ENCODE measurements at places on chromosomes 12 and 14.
A peak's percentile ranks its signal among the peaks of the same experiment; 100 is the strongest.

DNA sequence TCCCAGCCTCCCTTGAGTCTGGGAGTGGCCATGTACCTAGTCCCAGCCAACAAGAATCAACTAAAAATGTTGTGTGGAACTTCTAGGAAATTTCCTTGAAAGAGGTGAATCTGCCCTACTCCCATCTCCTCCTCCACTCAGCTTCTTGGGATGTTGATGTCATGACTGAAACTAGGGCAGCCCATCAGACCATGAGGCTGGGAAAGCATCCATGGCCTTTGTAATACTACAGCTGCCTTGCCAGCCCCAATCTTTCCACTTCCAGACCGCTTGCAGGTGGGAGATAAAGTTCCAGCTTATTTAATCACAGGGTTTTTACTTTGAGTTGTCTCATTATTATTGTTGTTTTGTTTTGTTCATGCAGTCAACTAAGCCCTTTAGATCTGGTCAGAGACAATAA, 170.3 kb upstream of the LMNTD1 start:
- no peak for DNase-seq

GRCh38 chr14:58637040-58637390, 747 bp upstream of the DACT1 start:
- DNase-seq = peak; percentile 87

DNA sequence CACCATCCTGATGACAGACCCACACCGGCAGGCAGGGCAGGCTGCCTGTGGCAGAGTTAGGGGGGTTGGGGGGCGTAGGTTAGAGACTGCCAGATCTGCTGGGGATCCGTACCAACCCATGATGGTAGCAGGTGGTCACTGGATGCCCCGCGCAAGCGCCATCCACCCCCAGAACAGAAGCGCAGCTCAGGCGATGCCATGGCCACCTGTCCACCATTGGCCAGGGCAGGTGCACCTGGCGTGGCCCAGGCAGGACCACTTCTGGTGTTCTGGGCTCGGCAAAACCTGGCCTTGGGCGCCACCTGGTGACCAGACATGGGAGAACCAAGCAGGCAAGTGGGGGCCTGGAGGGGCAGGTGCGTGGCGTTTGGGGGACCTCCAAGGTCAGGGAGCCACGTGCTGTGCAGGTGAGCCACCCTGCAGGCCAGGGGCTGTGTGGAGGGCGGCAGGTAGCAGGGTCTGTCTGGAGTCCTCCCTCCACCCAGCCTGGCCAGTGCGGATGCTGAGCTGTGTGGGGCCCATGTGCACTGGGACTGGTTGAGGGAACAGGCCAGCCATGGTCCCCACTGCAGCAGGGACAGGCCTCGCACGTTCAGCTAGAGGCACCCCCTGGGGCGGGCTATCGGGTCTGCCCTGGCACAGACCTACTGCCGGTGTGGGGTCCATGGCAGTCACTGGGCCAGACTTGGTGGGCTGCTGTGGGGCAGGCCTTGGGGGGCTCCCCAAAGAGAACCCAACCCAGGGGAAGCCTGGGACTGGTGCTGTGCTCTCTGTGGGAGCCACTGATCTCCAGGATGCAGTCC, 15.6 kb downstream of the BAG5 start:
- no peak for DNase-seq

GRCh38 chr14:37668646-37669045, 73.2 kb downstream of the TTC6 start:
- peak; percentile 16 for DNase-seq

DNA sequence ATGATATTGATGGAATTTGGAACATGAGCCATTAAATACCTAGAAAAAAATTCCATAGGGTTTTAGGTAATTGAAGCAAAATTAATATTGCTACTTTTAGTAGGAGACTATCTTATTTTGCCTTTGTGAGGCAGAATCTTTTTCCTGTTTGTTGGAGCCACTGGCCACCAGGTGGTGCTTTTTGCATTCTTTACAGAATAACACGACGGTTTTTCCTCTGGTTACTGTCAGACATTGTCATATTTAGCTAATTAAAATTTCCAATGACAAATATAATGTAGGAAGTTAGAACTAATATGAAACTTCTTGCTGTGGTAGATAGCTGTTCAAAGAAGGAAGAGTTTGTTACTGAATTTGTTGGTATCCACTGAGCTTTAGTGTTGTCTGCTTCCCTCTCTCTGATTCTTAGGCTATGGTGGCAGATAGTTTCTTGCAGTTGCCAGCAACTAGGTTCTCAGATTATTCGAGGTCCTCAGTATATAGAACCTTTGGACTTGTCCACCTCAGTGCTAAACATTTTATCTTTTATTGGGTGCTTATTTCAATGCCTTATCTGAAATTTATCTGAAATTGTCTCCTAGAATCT, 25.7 kb downstream of the RAB21 start:
- DNase-seq = no peak

GRCh38 chr12:14578646-14579045, 11.0 kb upstream of the PLBD1 start:
- DNase-seq = no peak

GRCh38 chr12:39441963-39442830, 723 bp downstream of the KIF21A start:
- no peak for DNase-seq

DNA sequence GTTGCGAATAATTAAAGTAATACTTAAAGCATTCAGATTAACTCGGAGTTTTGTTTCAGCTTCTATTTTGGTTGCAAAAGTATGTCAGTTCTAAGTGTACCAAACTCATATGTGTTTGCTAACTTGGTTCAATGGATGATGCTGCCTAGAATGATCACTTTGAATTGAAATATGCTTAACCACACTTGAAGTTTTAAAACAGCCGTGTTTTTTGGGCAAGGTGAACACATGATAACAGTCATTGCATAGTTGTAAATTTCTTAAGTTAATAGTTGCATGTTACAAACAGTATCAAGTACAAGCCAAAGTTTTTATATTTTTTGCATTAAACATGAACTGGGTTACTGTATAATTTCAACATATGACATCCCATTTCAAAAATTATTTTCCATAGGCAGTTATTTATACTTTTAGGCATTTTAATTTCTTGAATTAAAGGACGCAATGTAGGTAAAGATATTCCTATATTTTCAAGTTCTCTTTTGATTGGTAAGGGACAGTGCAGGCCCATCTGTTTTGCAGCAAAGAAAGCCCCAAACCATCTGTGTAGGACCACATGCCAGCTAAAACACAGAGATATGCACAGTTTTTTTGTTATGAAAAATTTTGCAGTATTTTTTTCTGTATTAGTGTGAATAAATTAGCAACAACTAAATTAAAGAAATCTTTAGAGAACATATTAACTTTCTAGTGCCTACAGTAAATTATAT, 575.5 kb downstream of the PRKD1 start:
- DNase-seq = no peak

DNA sequence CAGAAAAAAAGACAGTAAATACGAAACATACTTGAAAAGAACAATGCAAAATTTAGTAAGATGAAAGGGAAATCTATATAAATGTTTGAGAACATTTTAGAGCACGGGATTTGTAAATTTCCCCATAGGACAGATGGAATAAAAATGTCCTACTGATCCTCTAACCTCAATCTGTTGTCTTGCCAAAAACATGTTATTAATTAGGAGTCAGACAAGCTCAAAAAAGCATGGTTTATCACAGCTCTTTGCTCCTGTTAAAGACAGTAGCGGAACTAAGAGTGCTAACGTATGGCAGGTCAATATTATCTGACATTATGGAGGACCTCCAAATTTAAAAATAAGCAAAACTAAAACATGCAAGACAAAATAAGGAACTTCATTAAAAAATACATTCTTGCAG, 12.9 kb downstream of the GMFB start:
- no peak for DNase-seq

DNA sequence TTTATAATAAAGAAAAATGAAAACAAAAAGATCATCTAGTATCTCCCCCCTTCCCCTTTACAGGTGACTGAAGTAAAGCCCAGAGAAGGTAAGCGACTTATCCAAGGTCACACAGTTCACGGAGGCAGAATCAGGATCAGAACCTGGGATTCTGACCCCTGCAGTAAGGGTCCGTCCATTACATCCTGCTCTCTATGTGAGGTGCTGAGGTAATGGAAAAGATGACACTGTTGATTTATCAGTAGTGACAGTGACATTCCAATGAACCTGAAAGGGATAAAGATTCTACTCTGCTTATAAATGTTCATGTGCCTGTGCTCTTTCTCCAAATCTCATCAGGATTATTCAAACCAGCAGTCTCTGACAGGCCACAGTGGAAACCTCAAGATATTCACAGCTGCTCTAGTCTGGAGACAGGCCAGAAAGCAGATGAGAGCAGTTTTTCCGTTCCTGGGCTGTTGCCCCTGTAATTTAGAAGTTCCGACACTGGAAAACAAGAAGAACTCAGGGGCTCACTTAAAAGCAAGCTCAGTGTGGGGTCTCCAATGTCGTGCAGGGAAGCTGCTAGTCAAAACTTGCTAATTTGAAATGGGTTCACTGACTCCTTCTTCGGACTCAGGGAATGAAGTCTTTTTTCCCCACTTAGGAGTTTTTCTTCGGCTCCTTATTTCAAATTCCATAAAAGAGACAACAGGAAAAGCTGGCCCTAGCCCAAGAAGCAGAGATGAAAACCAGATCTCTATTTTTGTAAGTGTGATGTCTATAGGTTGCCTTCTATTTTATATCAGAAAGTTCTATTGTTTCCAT, 131.8 kb upstream of the EEA1 start:
- DNase-seq = no peak

DNA sequence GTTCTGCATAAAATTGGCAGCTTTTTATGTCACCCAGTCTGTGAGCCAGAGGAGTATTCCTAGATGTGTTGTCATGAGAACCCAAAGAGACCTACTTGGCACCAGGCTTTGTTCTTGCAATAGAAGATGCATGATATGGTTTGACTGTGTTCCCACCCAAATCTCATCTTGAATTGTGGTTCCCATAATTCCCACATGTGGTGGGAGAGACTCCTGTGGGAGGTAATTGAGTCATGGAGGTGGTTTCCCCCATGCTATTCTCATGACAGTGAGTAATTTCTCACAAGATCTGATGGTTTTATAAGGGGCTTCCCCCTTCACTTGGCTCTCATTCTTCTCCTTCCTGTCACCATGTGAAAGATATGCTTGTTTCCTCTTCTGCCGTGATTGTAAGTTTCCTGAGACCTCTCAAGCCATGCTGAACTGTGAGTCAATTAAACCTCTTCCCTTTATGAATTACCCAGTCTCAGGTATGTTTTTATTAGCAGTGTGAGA, 572.0 kb upstream of the ATP2B1 start:
- DNase-seq = no peak

GRCh38 chr14:102344485-102344884, 18.2 kb downstream of the CINP start:
- no peak for DNase-seq

DNA sequence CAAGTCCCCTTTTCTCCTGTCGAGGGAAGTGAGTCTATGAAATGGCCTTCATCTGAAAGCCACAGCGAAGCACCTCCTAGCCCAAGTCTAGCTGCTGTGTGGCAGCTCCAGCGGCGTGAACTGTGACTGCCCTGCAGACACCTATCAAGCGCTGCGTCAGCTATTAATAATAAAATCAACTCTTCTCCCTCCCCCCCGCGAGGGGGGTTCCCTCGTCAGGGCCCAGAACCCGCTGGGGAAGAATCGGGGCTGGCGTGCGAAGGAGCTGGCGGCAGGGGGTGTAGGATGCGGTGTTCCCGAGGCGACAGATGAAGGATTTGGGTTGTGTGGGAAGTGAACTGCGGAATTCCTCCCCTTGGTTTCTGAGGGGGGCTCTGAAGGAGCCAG, 662 bp upstream of the ATP2A2 start:
- no peak for DNase-seq

GRCh38 chr14:105568859-105569766, 42.7 kb downstream of the TMEM121 start:
- DNase-seq = no peak

DNA sequence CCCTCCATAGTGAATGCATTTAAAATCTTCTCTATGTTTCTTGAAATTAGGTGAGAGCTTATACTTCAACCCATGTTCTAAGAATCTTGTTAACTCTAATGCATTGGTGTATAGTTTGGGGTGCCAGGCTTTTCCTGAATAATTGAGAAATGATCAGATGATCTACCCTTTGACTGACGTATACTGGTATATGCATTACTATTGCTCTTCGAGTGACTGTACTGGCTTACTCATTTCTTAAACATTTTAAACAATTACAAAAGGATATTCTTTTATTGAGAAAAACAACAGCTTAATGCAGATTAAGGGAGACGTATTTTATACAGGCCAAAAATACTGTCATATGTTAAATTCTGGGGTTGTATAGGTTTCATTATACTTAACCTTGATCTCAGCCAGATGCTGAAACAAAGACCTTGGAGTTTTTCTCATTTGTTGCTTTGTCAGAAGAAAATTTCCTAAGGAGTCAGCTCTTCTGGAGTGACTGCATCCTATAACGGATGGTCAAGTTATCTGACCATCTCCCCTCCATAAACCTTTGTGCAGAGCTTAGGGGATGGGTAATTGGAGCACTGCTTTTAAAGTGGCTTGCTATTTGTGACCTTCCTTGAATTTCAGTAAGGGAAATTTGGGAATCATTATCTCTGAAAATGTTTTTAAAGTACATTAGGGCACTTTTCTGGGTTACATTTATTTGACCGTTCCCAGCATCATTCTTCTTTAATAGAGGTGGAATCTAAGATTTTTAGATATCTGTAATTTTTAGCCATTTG, 507.6 kb downstream of the PCNX1 start:
- DNase-seq = no peak

- no peak for DNase-seq
Observed at GRCh38 chr14:60064491-60065072, 27.1 kb upstream of the PCNX4 start.

DNA sequence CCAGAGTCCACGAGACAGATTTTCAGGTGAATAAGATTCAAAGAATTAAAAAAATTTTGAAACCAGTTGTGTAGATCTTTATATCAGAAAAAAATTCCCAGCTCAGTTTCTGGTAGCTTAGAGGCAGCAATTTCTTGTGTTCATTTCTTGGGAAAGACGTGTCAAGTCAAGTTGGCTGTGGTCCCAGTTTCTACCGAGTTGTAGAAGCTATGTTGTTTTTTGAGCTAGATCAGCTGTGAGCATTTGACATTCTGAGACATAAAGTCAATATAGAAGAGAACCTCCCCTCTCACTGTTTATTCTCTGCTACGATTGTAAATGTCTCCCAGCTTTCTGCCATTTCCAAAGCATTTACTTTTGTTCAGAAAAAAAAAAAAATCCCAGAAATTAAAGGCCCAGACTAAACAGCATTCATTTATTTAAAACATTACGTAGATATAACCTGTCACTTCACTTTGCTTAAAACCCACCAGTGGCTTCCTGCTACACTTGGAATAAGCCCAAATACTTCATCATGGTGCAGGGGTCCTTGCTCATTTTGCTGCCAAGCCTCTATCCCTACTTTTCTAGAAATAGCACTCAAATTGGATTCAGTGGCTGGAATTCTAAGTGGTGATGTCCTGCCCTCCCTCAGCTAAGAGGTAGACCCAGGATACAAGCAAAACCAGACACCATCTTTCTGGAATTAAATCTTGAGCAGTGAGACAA, 20.6 kb upstream of the PYGL start:
- DNase-seq = peak; percentile 96

Measured in AG04449 (cell line).